ENCODE measurements at places on chromosomes 4 and X. TPM values are rescaled to one million over a fixed set of nuclear protein-coding genes. Genes with fewer than 3 reads are reported as not detected.

- DNase-seq = no peak
- H3K27me3 ChIP-seq = no peaks in the 10 kb centered on the region
- no peak overlapping the region for H3K4me3 ChIP-seq
- peaks cover under 1% of the 10 kb centered on the region for H3K4me1 ChIP-seq
- H3K27ac ChIP-seq = no peak overlapping the region
Measured at GRCh38 chr4:7787681-7788141, 151.9 kb downstream of the AFAP1 start.

DNA sequence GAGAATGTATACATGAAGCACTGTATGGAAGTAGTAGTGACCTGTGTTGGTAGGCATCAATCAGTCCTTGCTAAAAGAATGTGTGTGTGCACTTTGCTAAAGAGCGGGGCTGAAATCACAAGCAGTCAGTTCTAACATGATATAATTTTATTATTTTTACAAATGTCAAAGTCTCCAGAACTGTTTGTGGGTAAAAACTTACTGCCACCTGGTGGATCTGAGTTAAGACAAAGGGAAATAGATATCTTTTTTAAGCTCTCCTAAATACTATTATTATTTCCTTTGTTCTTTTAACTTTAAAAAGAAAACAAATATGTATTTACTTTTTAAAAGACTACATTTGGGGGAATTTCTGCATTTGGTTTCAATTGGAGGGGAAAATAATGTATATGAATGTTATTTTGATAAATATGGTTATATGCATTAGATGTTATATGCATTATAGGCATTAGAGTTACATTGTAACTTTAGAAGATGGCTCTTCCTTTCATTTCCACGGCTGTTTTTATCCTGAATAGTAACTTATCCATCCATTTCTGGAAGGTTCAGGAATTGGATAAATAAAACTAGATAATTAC lies 7.8 kb upstream of the CLOCK start:
- H3K4me3 ChIP-seq = no peak overlapping the region
- H3K27me3 ChIP-seq = no peaks in the 10 kb centered on the region
- H3K4me1 ChIP-seq = peaks cover 5% of the 10 kb centered on the region
- H3K36me3 ChIP-seq = no peaks in the 10 kb centered on the region
- H3K27ac ChIP-seq = no peak overlapping the region

RASL11B gene
- 0.27 TPM for total RNA-seq

- no peak overlapping the region for H3K27ac ChIP-seq
- no peaks in the 10 kb centered on the region for H3K27me3 ChIP-seq
- no peak for DNase-seq
Measured at GRCh38 chrX:134737721-134738369, 79.6 kb upstream of the PLAC1 start.

DNA sequence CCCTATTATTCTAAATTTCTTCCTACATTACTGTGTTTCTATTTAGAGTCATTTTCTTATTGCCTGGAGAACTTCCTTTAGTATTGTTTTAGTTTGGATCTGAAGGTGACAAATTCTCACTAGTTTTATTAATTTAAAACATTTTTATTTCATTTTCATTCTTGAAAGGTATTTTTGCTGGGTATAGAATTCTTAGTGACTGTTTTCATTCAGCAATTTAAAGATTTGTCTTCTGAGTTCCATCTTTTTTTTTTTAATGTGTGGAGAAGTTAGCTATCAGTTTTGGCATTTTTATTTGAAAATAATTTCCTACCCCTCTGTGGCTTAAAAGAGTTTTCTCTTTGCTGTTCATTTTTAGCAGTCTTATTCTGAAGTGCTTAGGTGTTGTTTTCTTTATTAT lies 169.2 kb downstream of the FRAS1 start:
- no peak overlapping the region for H3K27ac ChIP-seq
- H3K36me3 ChIP-seq = no peaks in the 10 kb centered on the region
- no peaks in the 10 kb centered on the region for H3K4me1 ChIP-seq
- no peak overlapping the region for H3K4me3 ChIP-seq
- no peaks in the 10 kb centered on the region for H3K27me3 ChIP-seq

WNK3 gene
- total RNA-seq = 0.13 TPM

DNA sequence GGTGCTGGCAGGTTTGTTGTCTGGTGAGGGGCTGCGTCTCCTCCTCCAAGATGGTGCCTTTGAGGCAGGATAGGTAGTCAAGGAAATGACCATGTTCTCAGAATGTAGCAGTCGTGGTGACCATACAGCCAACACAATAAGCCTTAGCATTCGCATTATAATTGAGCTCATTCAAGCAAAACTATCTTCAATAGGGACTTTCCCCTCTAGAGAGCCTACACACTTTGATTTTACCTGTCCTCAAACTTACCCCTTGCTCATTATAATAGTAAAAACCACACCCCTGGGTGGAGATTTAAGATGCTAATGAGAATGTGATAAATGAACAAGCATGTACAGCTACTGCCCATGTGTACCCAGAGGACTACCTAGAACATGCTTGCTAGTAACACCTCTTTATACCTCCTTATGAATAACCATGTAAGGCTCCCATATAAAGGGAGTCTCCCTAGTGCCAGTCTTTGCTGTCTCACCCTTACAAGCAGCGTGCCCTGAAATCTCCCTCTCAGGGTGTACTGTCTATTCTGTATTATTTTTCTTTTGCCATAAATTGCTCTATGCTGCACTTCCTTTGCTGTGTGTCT lies 48.2 kb downstream of the FGFBP1 start:
- H3K4me1 ChIP-seq = no peaks in the 10 kb centered on the region
- no peaks in the 10 kb centered on the region for H3K27me3 ChIP-seq
- no peak for DNase-seq

- no peak overlapping the region for H3K4me3 ChIP-seq
- DNase-seq = no peak
- H3K36me3 ChIP-seq = no peaks in the 10 kb centered on the region
- no peaks in the 10 kb centered on the region for H3K27me3 ChIP-seq
- no peaks in the 10 kb centered on the region for H3K4me1 ChIP-seq
Measured at GRCh38 chr4:73751166-73751565, 10.8 kb downstream of the CXCL8 start.

NAA10 gene
- total RNA-seq = 160 TPM

MCTS1 gene
- total RNA-seq = 75.9 TPM

DNA sequence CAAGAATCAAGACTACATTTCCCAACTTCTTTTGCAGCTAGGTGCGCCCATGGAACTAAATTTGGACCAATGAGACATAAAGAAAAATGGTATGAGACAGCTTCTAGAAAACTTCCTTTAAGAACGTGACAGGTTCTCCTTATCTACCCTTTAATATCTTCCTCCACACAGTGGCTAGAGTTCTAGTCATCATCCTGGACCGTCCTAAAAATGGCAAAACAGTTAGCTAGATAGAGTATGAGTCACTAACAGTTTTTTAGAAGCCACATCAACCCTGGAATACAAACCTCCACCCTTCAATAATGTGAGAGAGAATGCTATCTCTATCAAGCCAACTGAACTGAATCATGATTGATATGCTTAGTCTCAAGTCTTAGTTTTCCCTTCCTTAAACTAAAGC lies 267.9 kb upstream of the SLC7A11 start:
- H3K27me3 ChIP-seq = no peaks in the 10 kb centered on the region
- no peak overlapping the region for H3K4me3 ChIP-seq
- no peaks in the 10 kb centered on the region for H3K36me3 ChIP-seq
- no peaks in the 10 kb centered on the region for H3K4me1 ChIP-seq
- no peak overlapping the region for H3K27ac ChIP-seq

DNA sequence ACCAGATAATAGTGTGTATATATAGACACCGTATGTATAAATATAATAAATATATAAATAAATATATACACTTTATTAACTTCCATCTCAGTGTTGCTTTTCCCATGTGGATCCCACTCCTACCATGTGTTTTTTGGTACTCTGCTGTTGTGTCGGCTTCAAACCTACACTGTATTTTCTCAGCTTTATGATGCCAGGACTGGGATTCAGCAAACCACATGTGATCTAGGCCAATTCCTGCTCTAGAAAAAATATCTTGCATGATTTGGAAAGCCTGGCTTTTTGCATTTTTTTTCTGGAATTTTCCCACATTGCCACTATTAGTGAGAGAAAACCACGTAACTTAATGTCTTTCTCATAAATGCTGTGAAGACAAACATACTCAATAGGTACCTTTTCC lies 55.8 kb downstream of the POLR2B start:
- peaks cover 7% of the 10 kb centered on the region for H3K36me3 ChIP-seq
- no peak overlapping the region for H3K4me3 ChIP-seq
- no peaks in the 10 kb centered on the region for H3K4me1 ChIP-seq
- DNase-seq = no peak
- no peaks in the 10 kb centered on the region for H3K27me3 ChIP-seq

DNA sequence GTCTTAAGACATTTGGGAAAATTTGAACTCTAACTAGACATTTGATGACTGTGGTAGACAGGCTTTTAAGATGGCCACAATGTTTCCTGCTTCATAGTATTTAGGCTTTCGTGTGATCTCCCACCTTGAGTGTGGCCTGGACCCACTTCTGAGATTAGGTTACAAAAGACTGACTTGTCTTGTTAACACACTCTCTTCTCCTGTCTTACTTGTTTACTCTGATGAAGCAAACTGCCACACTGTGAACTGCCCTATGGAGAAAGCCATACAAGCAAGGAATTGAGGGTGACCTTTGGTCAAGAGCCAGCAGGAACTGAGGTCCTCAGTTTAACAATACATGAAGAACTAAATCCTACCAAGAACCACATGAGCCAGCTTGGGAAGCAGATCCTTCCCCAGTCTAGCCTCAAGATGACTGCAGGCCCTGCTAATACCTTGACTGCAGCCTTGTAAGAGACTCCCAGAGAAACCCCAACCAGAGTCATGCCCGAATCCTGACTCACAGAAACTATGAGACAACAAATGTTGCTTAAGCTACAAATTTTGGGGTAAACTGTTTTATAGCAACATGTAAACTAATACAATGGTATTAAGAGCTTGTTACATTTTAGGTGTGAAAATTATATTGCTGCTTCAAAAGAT lies 20.3 kb downstream of the UBA6 start:
- no peak overlapping the region for H3K4me3 ChIP-seq
- H3K27me3 ChIP-seq = no peaks in the 10 kb centered on the region
- H3K4me1 ChIP-seq = no peaks in the 10 kb centered on the region

- H3K27me3 ChIP-seq = no peaks in the 10 kb centered on the region
- no peak overlapping the region for H3K27ac ChIP-seq
- no peak for DNase-seq
- H3K36me3 ChIP-seq = no peaks in the 10 kb centered on the region
- H3K4me3 ChIP-seq = no peak overlapping the region
- no peaks in the 10 kb centered on the region for H3K4me1 ChIP-seq
Measured at GRCh38 chr4:124044867-124045266, 648.3 kb downstream of the SPRY1 start.

GRCh38 chr4:135732448-135732847 lies 1530.9 kb upstream of the PABPC4L start:
- DNase-seq = no peak
- H3K36me3 ChIP-seq = no peaks in the 10 kb centered on the region
- H3K4me3 ChIP-seq = no peak overlapping the region
- no peaks in the 10 kb centered on the region for H3K4me1 ChIP-seq

DNA sequence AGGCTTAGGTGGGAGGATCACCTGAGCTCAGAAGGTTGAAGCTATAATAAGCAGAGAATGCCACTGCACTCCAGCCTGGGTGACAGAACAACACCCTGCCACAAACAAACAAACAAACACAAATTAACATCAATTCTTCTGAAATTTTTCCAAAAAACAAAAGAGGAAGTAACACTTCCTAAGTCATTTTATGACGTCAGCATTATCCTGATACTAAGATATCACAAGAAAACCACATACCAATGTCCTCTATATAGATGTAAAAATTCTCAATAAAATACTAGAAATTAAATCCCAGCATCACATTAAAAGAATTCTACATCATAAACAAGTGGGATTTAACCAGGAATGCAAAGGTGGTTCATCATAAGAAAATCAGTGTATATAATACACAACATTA lies 64.4 kb upstream of the STK26 start:
- no peak overlapping the region for H3K27ac ChIP-seq
- no peaks in the 10 kb centered on the region for H3K36me3 ChIP-seq
- H3K4me3 ChIP-seq = no peak overlapping the region
- no peaks in the 10 kb centered on the region for H3K4me1 ChIP-seq
- no peak for DNase-seq

DNA sequence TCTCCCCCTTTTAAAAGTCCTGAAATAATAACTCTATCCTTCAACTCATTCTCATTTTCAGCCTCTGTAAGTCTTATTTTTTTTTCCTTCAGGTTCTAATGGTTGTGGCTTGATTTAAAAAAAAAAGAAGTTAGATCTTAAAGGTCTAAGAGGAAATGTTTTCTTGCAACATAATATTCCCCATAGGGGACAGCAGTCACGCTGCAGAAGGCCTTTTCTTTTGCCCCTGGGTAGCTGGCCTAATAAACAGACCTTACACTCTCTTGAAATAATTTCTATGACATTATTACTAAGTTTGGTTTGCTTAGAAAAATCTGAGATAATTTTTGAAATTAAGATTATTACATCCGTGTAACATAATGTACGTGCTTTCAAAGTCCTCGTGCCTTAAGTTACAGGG lies 564.1 kb upstream of the SPANXN1 start:
- H3K36me3 ChIP-seq = no peaks in the 10 kb centered on the region
- DNase-seq = no peak
- H3K4me3 ChIP-seq = no peak overlapping the region

GLRA2 gene
- not detected for total RNA-seq

RIBC1 gene
- total RNA-seq = 1.2 TPM

- no peak for DNase-seq
- H3K4me1 ChIP-seq = no peaks in the 10 kb centered on the region
- no peaks in the 10 kb centered on the region for H3K27me3 ChIP-seq
- no peak overlapping the region for H3K4me3 ChIP-seq
Measured at GRCh38 chrX:52594658-52595057, 60.0 kb downstream of the SSX7 start.

BCORL1 gene
- 10.7 TPM for total RNA-seq

- DNase-seq = no peak
- H3K36me3 ChIP-seq = no peaks in the 10 kb centered on the region
- H3K4me1 ChIP-seq = no peaks in the 10 kb centered on the region
- H3K4me3 ChIP-seq = no peak overlapping the region
- H3K27ac ChIP-seq = no peak overlapping the region
Measured at GRCh38 chrX:105706041-105706440, 116.3 kb upstream of the NRK start.

DNA sequence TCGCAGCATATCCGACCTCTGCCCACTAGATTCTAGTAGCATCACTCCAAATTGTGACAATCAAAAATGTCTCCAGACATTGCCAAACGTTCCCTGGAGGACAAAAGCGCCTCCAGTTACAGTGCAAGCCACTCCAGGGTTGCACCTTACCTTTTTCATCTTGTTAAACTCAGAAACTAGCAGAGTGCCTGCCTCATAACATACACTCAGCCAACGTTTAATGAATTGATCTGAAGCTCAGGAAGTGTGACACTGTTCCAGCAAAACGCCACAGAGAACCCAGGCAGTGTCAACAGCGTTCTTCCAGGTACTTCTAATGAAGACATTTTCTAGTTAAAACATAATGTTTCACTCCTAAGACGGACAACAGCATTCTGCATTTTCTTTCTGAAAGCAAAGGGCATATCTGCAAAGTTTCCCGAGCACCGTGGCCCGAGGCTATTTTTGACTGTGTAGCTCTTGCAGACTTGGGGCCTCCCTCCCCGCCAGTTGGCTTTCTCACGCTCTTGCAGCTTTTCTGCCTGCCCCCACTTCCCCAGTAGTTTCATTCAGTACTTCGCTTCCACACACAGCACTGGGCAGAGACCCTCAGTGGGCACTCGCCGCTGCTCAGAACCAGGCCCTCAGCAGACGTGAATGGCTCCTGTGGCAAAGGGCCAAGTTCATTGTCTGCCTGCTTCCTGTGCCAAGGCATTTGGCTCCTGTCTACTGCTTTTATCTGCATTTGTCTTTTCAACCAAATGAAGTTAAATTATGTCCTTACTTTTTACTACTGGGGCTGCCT lies 133.4 kb upstream of the TTC29 start:
- H3K4me1 ChIP-seq = no peaks in the 10 kb centered on the region
- H3K36me3 ChIP-seq = no peaks in the 10 kb centered on the region
- DNase-seq = no peak
- H3K27ac ChIP-seq = no peak overlapping the region
